RPMI7951 (cell line): ENCODE measurements at places on chromosomes 2 and 18. TPM values are rescaled to one million over a fixed set of nuclear protein-coding genes. Genes with fewer than 3 reads are reported as not detected.

GBX2 gene
- total RNA-seq, result 0.24 TPM in 1 of 2 replicates, not detected in the other

MPV17 gene
- 99.4 and 124 TPM in 2 replicates for total RNA-seq

NYAP2 gene
- total RNA-seq, result not detected in 2 replicates

HTR2B gene
- total RNA-seq, result 1.7 TPM in 2 replicates

GLI2 gene
- total RNA-seq, result 3.2 and 3.9 TPM in 2 replicates

ID2 gene
- 82.1 and 84.3 TPM in 2 replicates for total RNA-seq

MATN3 gene
- 5.3 and 6.0 TPM in 2 replicates for total RNA-seq

LAMA1 gene
- total RNA-seq, result 0.98 and 1.2 TPM in 2 replicates

CPO gene
- not detected in 2 replicates for total RNA-seq

IFIH1 gene
- total RNA-seq, result 13.0 and 13.1 TPM in 2 replicates

C18orf63 gene
- total RNA-seq, result not detected in 2 replicates

MOGAT1 gene
- total RNA-seq, result 0.24 and 0.29 TPM in 2 replicates

ST6GAL2 gene
- total RNA-seq, result 28.6 and 34.7 TPM in 2 replicates

- no peak for DNase-seq
Measured at GRCh38 chr2:116477229-116477628, 1337.3 kb upstream of the DDX18 start.

DNA sequence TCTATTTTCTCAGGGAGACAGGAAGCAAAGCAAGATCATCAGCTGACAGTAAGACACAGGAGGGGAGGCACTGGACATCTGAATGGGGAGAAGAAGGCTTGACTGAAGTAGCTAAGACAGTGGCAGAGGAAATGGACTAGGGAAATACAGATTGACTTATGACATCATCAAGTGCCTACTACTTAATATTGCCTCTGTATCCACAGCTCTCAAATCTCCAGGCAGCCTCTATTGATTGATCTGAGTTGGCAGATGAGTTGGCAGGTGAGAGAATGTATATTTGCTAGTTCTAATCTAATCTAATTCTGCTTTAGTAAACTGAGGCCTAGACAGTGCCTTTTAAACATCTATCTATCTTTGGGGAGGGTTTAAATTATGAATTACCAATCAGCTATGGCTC is 242.1 kb downstream of the SLC8A1 start:
- DNase-seq, result no peak

DNA sequence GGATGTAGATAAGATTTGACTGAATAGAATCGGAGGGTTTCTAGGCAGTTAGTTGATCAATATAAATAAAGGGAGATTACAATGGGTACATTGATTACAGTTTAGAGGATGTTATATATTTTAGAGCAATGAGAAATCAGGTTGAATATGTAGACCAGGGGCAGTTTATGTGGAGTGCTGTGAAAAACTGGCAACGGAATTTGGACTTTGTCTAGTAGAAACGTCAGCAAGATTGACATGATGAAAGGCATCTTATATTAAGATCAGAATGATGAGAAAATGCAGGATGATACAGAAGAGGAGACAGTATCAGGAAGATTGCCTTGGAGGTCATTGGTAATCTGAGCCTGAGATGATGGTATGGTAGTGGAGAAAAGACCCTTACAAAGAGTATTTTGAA is 39.9 kb downstream of the RAB10 start:
- DNase-seq, result no peak

- DNase-seq, result no peak
Measured at GRCh38 chr2:56860991-56861390, 677.2 kb downstream of the CCDC85A start.

DNA sequence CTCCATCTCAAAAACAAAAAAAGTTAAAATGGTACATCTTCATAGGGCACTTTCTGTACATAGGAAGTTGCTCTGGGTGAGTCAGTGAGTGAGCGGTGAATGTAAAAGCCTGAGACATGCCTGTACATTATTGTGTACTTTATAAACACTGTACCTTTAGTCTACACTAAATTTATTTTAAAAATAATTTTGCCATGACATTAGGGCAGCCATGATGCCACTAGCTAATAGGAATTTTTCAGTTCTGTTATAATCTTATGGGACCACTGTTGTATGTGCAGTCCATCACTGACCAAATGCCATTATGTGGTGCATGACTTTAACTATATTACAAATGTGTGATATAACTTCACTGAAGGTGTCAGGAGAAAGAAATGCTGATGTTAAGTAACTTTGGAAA is 11.0 kb upstream of the TXNDC2 start:
- no peak for DNase-seq

- DNase-seq, result no peak
Measured at GRCh38 chr2:134413430-134413829, 159.6 kb downstream of the MGAT5 start.

GRCh38 chr2:199984755-199985154 is 29.4 kb downstream of the MAIP1 start:
- DNase-seq, result no peak

GRCh38 chr2:10033251-10034006 is 9.9 kb upstream of the KLF11 start:
- no peak for DNase-seq

DNA sequence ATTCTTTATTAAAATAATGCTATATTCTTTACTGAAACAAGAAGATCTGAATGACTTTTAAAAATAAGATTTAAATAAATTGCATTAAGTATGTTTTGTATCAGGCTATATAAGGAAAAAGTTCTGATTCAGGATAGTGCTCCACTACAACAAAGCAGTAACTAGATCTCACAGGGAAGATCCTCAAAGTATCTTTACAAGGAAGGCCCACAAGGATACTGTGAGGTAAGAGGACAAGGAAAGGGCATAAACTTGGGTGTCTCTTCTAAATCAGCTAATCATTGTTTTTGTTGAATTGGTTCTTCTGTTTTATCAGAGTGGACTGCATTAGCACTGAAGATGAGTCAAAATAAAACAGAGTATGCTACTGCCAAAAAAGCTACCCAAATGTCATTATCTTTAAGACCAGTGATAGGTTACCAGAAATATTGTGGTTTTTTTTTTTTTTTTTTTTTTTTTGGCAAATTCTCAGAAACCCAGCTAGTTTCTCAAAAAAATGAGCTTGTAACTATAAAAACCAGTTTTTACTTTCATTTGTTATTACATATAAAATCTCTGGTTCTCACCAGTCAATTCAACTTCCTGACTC is 160.9 kb downstream of the BAZ2B start:
- peak; percentile 4 for DNase-seq

DNA sequence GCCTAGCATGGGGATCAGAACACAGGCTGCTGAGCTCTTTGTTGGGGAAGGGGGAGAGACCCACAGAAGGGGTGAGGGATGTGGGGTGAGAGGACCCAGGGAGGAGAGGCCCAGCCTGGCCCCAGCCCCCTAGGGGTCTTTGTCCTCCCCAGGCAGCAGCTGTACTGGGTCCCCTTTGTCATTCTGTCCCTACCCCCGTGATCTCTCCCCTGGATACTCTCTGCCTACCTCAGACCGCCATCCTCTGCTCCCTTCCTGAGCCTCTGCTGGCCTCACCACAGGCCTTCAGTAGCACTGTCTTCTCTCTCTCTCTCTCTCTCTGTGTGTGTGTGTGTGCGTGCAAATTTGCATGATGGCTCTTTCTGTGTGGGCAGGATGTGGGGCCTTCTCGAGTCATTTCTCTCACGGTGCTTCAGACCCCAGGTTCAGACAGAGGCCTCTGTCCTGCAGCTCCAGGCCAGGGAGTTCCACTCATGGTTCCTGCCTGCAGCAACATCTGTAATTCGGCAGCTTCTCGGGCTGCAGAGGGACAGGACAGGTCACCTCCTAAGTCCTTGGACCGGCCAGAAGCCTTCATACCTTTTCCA is 1.4 kb downstream of the PSD4 start:
- DNase-seq, result peak; percentile 53

DNA sequence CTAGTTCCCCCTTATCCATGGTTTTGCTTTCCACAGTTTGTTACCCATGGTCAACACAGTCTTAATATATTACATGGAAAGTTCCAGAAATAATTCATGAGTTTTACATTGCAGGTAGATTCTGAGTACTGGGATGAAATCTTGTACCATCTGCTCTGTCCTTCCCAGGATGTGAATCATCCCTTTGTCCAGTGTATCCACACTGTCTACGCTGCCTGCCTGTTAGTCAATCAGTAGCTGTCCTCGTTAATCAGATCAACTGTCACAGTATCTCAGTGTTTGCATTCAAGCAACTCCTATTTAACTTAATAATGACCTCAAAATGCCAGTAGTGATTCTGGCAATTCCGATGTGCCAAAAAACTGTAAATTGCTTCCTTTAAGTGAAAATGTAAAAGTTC is 76.3 kb downstream of the DYNC1I2 start:
- DNase-seq, result peak; percentile 65

DNA sequence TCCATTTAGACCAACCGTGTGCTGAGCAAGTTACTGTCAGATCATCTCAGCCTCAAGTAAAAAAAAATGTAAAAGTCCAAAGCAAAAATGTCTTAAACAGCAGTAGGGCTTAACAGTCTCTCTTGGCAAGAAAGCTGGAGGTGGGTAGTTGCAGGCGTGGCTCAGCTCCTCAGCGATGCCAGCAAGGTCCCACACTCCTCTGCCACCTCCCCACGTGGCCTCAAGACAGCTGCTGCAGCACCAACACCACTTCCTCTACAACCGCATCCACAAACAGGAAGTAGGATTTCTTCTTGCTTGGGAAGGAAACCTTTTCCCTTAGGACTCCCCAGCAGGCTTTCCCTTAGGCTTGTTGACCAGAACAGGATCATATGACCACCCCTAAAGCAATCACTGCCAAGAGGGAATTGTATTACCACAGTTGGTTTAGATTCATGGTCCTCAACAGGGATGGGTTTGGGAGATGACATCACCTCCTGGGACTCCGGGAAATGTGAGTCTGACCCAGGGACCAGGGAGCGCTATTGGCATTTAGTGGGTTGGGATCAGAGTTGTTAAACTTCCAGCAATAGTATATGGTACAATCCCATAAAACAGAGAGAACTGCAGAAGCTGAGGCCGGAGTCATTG is 97.1 kb downstream of the MAPK4 start:
- DNase-seq, result no peak

- no peak for DNase-seq
Measured at GRCh38 chr2:208978946-208979345, 444.9 kb upstream of the MAP2 start.

DNA sequence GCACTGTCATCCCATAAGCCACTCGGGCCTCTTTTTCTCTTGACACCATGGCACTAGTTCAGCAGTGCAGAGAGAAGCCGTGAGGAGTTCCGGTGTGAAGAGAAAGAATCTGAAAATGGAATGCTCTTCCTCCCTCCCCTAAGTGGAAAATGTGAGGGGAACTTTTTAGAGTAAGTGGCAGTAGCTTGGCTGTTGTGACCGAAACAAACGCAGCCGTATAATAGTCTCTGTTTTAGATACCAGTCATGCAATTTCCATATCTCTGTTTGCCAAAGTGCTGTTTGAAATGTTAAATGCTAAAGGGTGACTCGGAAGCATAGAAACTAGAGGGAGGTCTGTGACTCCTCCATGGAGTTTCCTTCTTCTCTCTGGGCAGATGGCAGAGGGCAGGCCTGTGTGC is 122.9 kb downstream of the MTCL1 start:
- DNase-seq, result no peak

DNA sequence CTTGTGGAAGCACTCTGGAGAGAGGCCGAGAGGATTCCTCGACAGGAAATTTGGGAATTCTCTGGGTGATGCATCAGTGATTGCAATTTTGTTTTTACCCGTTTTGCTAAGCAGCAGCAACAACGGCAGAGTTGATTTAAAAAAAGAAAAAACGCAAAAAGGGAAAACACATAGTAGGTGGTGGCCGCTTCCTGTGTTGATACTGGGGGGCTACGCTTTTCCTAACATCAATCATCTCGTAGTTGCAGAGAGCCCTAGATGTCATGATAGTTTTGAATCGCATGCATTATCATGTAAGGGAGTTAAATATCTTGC is 271 bp upstream of the RBM43 start:
- no peak for DNase-seq

- peak; percentile 39 for DNase-seq
Measured at GRCh38 chr2:230068651-230069055, at the start of gene SLC16A14. SLC16A14 (minus strand) TSS chr2:230068924; CDS start chr2:230059352, 9,572 bp downstream.

DNA sequence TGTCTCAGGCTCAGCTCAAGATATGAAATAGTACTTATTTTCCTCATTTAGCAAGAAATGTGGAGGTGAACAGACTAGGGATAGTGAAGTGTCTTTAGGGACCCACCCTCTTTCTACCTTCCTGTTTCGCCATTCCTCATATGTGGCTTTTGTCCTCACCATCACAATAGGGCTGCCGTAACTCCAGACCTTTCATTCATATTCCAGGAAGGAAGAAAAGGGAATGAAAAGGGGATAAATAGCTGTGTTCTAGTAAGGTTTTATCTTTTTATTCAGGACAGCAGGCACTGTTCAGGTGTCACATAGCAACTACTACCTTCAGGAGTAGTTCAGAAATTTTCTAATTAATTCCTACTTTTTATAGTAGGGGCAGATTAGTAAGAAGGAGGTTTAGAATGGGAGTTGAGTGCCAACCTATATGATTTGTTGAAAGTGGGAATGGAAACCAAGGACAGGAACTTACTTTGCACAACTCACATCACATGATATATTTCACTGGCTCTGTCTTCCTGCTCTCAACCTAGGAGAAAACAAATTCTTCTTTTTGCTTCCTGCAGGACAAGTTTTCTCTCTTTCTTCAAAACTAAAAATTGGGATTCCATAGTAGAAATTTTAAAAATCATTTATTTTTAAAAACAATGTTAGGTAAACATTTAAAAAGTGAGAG is 36.0 kb upstream of the HDAC4 start:
- DNase-seq, result no peak

DNA sequence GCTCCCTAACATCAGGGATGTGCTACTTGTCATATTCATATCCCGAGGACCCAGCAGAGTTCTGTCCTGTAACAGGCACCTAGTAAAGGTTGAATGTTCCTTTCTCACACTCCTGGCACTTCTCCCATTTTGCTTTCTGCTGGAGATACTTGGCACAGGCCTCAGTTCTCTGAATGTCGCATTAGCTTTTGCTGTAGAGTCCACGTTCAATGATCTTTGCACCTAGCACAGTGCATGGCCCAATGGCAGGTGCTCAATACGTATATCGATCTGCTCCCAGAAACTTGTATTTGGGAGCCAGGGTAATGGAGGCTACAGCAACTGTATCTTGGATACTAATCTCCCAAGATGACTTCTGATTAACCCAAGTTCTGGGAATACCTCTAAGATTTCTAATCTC is 24.8 kb upstream of the VPS4B start:
- DNase-seq, result no peak

DNA sequence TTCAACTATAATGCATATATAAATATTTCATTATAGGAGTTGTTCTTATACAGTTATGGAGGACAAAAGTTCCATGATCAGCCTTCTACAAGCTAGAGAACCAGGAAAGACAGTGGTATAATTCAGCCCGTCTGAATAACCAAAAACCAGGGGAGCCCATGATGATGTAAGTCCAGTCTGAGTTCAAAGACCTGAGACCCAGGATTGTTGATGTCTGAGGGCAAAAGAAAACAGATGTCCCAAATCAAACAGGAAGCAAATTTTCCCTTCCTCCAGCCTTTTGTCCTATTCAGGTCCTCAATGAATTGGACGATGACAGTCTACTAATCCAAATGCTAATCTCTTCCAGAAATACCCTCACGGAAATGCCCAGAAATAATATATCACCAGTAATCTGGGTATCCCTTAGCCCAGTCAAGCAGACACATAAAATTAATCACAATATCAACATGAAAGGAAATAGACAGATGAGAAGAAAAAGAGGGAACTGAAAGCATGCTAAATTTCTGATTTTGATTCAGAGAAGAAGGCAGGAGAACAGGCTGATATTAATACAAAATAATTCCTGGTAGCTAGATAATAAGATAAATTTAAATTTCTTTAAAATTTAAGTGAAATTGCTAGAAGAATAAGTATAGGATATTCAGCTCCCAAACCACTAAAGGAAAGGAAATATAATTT is 255.6 kb upstream of the CTAGE1 start:
- DNase-seq, result peak; percentile 19
